ENCODE measurements at places on chromosomes 1 and 21. TPM values are rescaled to one million over a fixed set of nuclear protein-coding genes. Genes with fewer than 3 reads are reported as not detected.

The SLC2A5 gene
- 0.36 TPM for total RNA-seq

The FMN2 gene
- total RNA-seq: 26.9 TPM

The ANGPTL7 gene
- total RNA-seq: not detected

The TNNT2 gene
- 0.88 TPM for total RNA-seq

The VCAM1 gene
- total RNA-seq: 1.2 TPM

The NECTIN4 gene
- total RNA-seq: not detected

Data from endodermal cell (in vitro differentiated cells).